ENCODE measurements at places on chromosomes 11 and 22.

- DNase-seq, result no peak
Observed at GRCh38 chr11:75571625-75572024, 9.6 kb downstream of the SERPINH1 start.

GRCh38 chr11:62601122-62601371, 618 bp downstream of the MTA2 start:
- no peak for DNase-seq

- DNase-seq, result no peak
Observed at GRCh38 chr11:80925321-80925720, 1484.5 kb upstream of the TENM4 start.

GRCh38 chr22:19776433-19777031, 16.0 kb downstream of the TBX1 start:
- DNase-seq, result no peak

- DNase-seq, result no peak
Observed at GRCh38 chr11:116360221-116360941, 412.4 kb downstream of the BUD13 start.

GRCh38 chr22:50218996-50219727, 18.4 kb downstream of the SELENOO start:
- DNase-seq, result no peak

GRCh38 chr11:3989921-3990290, 104.7 kb upstream of the RRM1 start:
- DNase-seq, result no peak

- no peak for DNase-seq
Observed at GRCh38 chr11:102792604-102793003, 5.4 kb downstream of the MMP1 start.

GRCh38 chr11:28098257-28098656, 9.7 kb downstream of the KIF18A start:
- no peak for DNase-seq

GRCh38 chr11:75465701-75466531, 32.9 kb upstream of the KLHL35 start:
- no peak for DNase-seq

DNA sequence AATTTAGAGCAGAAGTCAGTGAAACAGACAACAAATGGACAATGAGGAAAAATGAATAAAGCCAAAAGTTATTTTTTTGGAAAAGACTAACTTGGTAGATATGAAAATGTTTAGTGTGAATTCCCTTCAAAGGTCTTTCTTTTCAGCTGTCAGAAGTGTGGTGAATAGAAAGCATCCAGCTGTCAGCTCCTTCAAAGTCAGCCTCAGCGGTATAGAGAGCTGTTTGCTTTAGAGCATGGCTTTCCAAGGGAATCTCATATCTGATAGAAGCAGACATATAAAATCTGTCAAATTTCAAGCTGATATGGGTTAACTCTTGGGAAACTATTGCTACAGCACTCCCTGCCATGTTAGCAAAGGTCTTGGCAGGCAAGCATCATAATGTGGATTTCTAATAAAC, 309.3 kb downstream of the CASP12 start:
- no peak for DNase-seq

- no peak for DNase-seq
Observed at GRCh38 chr11:704228-704674, 1.8 kb upstream of the EPS8L2 start.

Measured in stimulated activated CD4-positive, alpha-beta T cell treated with anti-CD3 and anti-CD28 coated beads, TNF-alpha, amount 100 ng/mL, for 48 hours (primary cell).